ENCODE measurements at places on chromosomes 6 and 20.

- DNase-seq, result no peak
Observed at GRCh38 chr6:75563032-75563431, 38.6 kb upstream of the SENP6 start.

GRCh38 chr6:123811378-123811777 is 7.7 kb downstream of the NKAIN2 start:
- no peak for DNase-seq

DNA sequence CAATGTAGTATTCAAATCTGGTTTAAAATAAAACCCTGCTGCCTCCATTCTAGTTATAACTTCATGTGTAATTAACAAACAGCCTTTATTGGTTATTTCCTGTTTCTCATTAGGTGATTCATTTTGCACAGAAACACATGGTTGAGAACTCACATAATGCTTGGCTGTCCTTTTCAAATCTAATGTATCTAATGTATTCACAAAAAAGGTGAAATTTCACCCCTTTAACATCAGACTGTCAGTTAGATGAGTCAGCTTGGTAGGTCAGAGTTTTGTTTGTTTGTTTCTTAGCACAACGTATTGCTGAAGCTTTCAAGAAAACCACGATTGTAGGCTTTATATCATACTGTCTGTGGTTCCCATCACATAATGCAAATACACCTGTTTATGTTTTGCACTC is 78.7 kb upstream of the TMEM30A start:
- no peak for DNase-seq

GRCh38 chr20:56517211-56517610 is 7.3 kb upstream of the FAM209A start:
- DNase-seq, result no peak

- no peak for DNase-seq
Observed at GRCh38 chr6:53837865-53838769, 43.3 kb downstream of the LRRC1 start.

DNA sequence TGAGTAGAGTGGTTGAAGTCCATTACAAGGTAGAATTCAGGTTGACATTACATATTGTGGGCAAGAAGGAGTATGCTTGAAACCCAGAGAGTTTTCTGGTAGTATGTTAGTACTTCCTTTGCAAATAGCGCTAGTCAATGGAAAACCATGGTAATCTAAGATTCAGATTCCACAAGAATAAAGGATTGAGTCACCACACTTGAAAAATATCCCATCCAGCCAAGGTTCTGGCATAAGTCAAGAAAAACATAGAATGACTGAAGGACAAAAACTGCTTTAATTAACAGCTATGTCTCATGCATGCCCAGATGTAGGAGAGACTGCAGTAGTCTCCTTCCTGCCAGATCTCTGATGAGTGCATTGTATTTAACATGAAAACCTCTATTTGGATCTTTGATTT is 469.8 kb downstream of the BMP2 start:
- no peak for DNase-seq

- DNase-seq, result no peak
Observed at GRCh38 chr6:49462071-49462470, 982 bp downstream of the MMUT start.

DNA sequence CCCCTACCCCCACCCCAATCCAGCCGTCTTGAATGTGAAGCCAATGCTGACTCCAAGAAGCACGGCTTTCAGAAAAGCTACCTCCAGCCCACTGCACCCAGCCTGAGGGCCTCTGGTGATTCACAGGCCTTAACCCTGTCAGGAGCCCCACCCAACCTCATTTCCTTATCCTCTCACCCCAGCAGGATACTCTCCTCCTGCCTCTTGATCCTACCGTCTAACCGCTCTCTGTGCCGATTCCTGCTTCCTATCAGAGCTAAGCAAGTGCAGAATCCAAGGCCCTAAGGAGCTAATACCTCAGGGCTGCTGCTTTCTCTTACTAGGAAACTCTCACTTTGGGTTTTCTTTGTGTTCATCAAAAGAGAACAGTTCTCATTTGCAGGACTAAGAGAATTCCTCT is 47.2 kb downstream of the TRERF1 start:
- peak; percentile 56 for DNase-seq

DNA sequence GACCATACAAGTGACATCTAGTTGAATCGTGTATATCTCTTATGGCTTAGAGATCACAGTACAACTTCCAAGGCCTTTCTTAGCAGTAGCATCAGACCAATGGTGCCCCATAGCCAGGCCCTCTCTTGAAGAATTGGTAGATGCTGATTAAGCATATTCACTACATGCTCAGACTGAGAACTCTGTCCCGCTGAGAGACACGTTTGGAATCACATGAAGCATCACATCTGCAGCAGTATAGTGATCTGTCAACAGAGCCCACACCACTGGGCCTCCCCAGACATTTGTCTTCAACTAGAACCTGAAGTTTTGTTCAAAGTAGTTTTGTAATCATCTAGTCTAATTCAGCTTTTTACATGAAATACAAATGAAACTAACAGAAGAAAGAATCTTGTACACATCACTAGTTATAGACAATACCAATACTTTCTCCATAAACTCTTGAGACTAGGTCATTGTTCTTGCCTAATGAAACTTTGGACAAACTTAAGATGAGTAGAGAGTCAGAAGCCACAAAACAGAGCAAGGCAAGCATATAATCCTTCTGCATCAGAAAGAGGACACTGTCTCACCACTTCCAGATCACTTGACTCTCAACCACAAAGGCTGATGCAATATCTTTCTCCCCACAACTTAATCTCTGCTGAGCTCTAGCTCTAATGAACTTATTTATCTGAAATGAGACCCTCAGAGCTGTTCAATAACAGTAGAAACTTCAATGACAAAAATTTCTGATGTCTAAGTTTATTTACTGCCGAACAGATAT is 182.7 kb downstream of the TBX18 start:
- DNase-seq, result no peak

DNA sequence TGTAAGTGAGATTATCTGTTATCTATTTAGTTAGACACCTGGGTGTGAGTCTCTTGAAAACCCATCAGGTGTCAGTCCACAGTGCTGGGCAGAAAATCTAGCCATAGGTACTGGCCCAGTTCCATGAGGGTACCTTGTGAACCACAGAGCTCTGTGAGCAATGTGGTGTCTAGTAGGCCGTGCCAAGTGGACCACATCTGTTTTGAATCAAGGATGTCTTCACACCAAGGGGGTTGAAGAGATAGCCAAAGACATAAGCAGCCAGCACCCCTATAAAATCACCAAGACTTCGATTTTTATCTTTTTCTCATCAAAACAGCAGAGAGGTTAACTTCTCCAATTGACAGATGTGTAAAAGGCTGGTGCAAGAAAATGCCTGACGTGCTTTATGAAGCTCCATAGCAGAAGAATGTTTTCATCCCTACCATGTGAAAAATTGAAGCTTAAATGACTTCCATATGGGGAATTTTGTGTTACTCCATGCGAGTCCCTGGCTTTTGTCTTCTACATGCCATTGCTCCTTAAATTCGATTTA is 368.7 kb downstream of the HAO1 start:
- no peak for DNase-seq

DNA sequence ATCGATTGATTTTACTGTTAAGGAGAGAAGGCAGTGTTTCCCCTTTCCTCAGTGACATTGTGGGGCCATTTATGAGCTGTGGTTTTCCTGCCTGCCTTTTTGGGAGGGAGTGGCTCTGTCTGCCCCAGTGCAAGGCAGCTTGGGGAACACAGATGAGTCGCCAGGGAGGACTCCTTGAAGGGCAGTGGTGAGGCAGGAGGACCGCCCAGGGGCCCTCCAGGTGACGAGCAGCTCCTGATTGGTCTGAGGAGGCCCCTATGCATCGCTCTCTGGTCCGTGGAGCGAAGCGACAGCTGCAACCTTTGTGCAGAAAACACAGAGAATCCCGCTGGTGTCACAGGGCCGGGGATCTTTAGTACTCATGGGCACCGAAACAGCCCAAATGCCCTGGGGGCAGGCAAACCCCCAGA is 100.3 kb downstream of the TMEM242 start:
- DNase-seq, result no peak

DNA sequence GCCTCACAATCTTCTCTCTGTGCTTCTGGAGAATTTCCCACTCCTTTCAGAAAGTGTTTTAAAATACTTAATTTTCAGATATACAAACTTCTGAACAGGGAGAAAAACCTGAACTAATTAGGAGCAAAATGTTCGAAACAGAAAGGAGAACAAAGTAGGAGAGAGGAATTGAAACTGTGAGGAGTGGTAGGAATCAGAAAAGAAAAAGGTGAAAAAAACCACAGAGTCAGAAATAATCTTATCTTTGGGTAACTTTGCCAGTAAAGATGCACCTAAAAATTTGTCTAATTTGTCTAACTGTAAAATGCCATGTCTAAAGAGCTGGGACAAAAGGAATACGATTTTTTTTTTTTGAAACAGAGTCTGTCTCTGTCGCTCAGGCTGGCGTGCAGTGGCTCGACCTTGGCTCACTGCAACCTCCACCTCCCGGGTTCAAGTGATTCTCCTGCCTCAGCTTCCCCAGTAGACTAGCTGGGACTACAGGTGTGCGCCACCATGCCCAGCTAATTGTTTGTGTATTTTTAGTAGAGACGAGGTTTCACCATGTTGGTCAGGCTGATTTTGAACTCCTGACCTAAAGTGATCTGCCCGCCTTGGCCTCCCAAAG is 4.7 kb upstream of the RIPOR2 start:
- no peak for DNase-seq

DNA sequence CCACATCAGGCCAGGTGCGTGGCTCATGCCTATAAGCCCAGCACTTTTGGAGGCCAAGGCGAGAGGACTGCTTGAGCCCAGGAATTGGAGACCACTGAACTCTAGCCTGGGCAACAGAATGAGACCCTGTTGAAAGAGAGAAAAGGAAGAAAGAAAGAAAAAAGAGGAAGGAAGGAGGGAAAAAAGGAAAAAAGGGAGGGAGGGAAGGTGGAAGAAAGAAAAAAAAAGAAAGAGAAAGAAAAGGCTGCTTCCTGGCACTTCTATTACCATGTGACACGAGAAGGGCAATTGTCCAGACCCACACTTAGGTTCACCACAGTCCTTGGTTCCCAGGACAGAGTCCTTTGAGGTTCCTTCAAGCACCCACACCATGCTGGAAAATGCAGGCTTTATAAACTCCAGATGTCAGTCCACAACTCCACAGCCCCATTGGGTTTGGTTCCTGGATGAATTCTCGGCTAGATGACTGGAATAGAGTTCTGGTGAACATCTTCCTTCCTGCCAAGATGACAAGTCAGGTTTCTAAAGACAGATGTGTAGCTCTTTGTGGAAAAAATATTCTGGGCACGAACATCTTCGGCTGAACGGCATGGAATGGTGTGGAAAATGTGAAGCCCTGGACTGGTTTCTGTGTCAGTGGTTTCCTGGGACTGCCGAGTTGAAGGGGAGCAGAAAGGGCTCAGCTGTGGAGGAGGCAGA is 32.5 kb downstream of the NT5E start:
- DNase-seq, result no peak

- DNase-seq, result no peak
Observed at GRCh38 chr6:139343052-139343750, 31.2 kb downstream of the CITED2 start.

DNA sequence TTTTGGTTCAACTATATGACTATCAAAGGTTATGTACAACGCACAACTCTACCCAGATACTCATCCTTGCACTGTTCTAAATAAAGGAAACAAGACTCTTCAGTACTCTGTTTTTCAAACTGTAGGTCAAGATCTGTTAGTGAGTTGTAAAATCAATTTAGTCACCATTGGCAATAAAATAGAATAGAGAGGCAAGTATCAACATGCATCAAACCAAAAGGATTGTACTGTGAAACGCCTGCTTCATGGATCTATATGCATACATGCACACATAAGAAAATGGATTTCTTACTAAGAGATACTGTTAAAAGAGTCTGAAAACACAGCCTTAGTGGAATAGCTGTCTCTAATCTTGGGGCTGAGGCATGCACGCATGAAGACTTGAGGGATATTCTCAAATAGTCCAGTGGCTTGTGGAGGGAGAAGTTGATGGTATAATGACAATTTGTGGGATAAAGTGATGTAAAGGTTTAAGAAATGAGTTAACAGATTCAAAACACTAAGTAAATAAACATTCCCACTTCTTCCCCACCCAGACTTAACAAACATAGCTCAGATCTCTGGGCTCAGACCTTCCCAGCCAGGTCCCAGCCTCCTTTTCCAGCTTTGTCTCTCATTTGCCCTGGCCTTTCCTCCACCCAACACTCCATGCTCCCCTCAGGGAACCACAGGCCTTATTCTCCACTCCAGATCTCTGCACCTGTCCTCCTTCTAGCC is 10.7 kb upstream of the LZTS3 start:
- no peak for DNase-seq

- DNase-seq, result no peak
Observed at GRCh38 chr20:18391686-18392085, 75.1 kb downstream of the DZANK1 start.
